Fibroblast of villous mesenchyme (primary cell): ENCODE measurements at places on chromosomes 12 and 14. TPM values are rescaled to one million over a fixed set of nuclear protein-coding genes. Genes with fewer than 3 reads are reported as not detected.

Gene ADCY4
- total RNA-seq = 4.2 and 18.1 TPM in 2 replicates

Gene ERBB3
- 0.32 and 1.7 TPM in 2 replicates for total RNA-seq

Gene TSHR
- not detected in 2 replicates for total RNA-seq

Gene OR6C1
- not detected in 2 replicates for total RNA-seq

Gene GALNT9
- not detected in 2 replicates for total RNA-seq

Gene RDH16
- under 0.01 TPM in 2 replicates for total RNA-seq

Gene PDZRN4
- not detected in 2 replicates for total RNA-seq

Gene SMCO3
- under 0.01 and 0.32 TPM in 2 replicates for total RNA-seq

Gene MOK
- 12.9 and 16.0 TPM in 2 replicates for total RNA-seq

Gene PROX2
- under 0.01 TPM in 1 of 2 replicates, not detected in the other for total RNA-seq

Gene MIP
- not detected in 2 replicates for total RNA-seq

- DNase-seq = peak; percentile 43
These were observed 29.3 kb upstream of the ATF1 start for GRCh38 chr12:50734409-50735263.

DNA sequence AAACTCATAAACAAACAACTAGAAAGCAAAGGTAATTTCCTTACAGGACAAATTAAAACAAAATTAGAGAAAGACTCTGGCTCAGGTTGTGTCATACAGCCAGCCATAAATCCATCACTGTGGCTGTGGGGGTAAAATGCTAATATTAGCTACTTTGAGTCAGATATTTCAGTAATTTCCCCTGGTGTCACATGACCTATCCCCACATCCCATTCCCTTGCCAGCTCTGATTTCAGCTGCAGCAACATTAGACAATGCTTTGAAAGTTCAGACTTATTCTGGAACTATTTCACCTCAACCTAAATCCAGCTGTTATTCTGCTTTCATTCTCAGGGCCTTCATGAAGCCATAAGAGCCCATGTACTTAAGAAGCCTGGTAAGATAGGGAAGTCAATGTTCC, 55.3 kb downstream of the RPL10L start:
- no peak for DNase-seq

GRCh38 chr12:122399254-122399591, 23.2 kb downstream of the CLIP1 start:
- no peak for DNase-seq

GRCh38 chr14:68306265-68306933, 486.5 kb downstream of the ZFP36L1 start:
- DNase-seq = no peak

DNA sequence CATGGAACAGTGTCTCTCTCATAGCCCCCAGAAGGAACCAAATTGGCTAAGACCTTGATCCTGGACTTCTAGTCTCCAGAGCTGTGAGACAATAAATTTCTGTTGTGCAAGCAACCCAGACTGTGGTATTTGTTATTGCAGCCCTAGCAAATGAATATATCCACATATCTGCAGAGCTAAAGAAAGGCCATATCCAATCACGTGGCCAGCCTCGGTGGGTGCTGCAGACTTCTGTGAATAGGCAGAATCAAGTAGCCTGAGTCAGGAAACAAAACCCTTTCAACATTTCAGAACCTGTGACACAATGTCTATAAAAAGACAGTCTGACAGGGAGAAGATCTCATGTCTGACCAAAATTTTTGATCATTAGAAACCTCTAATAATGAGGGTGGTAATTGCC, 71.0 kb upstream of the CPM start:
- DNase-seq = peak; percentile 20

DNA sequence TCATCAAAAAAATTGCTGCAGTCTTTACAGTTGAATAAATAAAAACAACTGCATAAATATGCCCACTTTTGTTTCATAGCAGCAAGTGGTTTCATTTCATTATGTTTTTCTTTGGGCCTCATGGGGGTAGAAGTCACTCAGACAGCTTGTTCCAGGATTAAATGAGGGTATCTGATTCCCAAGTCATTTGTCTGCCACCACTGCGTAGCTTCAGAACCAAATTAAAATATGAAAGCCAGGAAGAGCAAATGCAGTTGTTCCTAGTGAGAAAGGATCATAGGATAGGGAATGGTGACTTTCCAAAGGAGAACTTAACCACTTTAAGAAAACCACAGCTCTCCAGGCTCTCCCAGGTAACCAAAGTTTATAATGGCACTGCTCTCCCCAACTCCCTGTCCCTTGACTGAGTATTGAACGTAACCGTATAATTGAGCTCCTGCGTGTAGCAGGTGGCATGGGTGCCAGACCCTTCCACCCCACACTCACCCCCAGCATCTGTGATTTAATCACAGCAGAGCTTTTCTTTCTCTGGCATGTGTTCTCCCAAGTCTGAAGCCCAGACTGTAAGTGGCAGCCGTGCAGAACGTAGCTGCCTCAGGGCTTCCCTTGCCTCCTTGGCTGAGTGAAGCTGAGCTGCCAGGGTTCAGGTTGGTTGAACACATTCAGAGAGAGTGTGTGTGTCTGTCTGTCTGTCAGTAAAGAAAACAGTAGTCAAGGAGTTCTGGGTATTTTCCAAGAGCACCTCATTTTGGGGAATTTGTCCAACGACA, 11.3 kb upstream of the KCNH3 start:
- no peak for DNase-seq

- no peak for DNase-seq
These were observed 886.8 kb upstream of the NOVA1 start for GRCh38 chr14:27484633-27485032.

GRCh38 chr12:121802843-121803698, 738 bp upstream of the SETD1B start:
- peak; percentile 98 for DNase-seq

DNA sequence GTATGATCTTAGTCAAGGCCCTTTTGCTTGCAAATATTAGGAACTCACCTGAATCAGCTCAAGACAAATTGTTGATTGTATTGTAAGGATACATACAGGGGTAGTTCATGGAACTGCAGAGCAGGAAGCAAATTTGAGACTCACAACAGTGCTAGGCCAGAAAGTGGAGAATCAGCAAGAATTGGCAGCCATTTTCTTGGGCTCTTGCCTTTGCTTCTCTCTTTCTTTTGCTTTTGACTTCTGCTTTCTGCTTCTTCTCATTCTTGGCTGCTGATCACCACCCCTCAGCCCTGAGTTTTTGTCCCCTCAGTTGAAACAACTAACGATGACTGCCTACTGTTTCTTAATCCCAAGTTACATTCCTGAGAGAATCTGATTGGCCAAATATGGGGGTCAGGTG, 34.8 kb downstream of the KCNK13 start:
- DNase-seq = no peak

- DNase-seq = no peak
These were observed 524.8 kb upstream of the STXBP6 start for GRCh38 chr14:25574628-25575325.

- peak; percentile 62 for DNase-seq
These were observed 126.9 kb upstream of the FGD4 start for GRCh38 chr12:32272465-32272864.

GRCh38 chr14:60265163-60265562, 16.1 kb downstream of the PPM1A start:
- no peak for DNase-seq

DNA sequence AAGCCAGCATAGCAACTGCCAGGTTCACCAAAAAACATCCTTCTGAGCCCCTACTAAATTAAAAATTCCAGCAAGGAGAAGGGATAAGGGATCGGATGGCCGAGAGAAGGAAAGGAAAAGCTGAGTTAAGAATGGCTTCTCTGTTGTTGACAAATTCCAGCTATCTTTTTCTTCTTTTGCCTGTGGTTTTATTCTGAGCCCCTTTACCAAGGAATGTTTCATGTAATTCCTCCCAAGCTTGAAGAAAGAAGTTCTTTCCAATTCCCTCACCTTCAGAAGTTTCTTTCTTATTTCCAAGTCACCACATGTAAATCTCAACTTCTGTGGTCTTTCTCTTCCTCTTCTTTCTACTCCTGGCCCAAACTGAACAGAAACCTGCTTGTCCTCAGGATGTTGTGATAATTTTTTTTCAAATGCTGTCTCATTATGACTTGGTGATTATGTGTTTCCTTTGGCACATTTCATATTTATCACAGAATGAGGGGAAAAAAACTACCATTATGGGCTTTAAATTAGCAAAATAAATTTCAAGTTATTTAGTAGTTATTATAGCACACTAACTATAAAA, 40.0 kb downstream of the FGD6 start:
- no peak for DNase-seq

GRCh38 chr12:12190087-12190809, 76.6 kb downstream of the LRP6 start:
- no peak for DNase-seq

DNA sequence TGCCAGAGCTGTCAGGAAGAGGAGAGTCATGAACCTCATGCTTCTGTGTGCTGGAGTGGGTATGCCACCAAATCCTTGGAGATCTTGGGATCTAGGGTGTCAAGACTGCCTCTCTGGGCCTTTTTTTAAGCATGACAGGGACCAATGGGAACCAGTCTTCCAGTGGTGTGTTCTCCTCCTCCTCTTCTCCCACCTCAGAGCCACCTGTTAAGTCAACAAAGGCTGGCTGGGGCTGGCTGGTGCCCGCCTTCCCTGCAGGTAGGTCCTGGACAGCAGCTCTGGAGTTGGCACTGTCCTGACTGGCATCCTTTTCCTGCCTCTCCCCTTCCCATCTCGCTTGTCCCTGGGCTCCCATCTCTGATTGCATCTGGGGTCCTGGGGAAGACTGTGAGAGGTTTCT, at the start of gene DCD:
Gene DCD, minus strand, starts transcription at position 101 of the 400 bp plus-strand sequence. Its CDS starts 62 bp downstream, at position 39.
- DNase-seq = no peak

DNA sequence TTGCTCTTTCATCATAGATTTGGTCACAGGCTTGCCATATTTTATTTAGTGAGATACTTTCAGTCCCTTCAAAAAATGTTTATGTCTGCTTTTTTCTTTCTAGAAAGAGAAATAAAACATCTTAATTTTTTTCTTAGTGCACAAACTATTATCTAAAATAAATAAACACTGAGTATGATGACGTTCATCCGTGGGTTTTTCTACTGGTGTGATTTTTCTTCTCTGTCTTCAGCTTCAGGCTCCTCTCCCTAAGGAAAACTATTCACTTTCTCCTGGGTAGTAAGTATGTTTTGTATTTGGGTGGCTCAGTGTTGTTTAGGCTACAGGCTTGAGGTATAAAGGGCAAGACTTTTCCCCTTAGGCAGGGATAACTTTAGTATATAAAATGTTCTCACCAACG, 154.7 kb downstream of the DACT1 start:
- DNase-seq = peak; percentile 47

DNA sequence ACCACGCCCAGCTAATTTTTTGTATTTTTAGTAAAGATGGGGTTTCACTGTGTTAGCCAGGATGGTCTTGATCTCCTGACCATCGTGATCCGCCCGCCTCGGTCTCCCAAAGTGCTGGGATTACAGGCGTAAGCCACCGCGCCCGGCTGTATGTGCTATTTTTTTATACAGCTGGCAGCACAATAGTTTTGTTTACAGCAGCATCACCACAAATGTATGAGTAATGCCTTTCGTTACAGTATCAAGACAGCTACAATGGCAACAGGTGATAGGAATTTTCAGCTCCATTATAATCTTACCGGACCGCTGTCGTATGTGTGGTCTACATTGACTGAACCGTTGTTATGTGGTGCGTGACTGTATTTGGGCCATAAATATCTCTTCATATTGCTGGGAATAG, 11.6 kb upstream of the MDM2 start:
- DNase-seq = no peak

DNA sequence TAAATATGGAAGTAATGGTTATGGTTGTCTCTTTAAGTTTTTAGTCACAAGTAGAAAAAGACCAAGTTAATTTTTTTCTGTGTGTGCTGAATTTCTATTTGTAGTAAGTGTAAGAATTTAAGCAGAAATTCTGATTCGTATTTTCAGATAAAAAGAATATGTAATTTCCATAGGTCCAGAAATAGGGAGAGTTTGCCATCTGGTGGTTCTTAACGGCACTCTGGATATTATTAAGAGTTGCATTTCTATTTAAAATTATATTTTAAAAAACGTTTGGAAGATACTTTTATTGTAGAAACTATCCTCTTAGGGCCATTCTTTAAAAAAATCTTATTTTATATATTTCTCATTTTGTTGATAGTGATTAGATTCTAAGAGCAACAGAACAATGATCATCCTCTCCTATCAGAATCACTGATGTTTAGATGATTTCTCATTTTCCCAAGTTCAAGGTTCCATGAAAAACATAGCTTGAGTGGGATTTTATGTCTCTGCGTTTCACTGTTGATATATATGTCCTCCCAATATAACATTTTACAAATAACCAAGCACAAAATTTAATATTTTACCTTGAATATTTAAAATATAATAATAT, 88.3 kb downstream of the LRRK2 start:
- DNase-seq = peak; percentile 34

- DNase-seq = no peak
These were observed 93.8 kb upstream of the CLMN start for GRCh38 chr14:95413289-95414215.

- no peak for DNase-seq
These were observed 41.1 kb downstream of the CYP46A1 start for GRCh38 chr14:99724939-99725773.
